Stimulated activated CD4-positive, alpha-beta T cell treated with anti-CD3 and anti-CD28 coated beads, Interleukin-15, amount 100 ng/mL, for 24 hours (primary cell): ENCODE measurements at places on chromosomes 7 and 10.

- DNase-seq = no peak
Measured at GRCh38 chr7:80277434-80278427, 143.1 kb downstream of the GNAI1 start.

DNA sequence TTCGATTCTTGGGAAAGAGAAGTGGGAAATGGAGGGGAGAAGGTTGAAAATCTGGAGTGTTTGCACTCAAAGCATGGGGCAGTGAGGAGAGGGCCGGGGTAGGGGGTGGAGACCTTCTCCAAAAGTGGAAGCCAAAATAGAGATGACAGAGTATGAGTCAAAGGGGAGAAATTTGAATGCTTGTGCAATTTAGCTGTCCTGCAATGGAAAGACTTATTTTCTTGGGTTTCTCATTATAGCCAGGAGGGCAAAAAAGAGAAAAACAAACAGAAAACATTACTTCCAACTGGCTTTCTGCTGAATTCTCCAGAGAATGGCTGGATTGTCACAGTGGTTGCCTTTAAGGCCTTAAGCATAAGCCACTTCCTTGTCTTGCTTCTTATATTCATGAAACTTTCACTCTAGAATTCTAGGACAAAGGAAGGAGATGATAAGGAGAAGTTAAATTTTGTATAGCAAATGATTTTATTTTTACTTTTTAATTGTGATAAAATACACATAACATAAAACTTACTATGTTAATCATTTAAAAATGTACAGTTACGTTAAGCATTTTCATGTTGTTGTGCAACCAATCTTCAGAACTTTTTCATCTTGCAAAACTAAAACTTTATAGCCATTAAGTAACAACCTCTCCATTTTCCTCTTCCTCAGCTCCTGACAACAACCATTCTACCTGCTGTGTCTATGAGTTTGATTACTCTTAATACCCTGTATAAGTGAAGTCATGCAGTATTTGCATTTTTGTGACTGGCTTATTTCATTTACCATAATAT lies 100.2 kb downstream of the GPR85 start:
- no peak for DNase-seq

DNA sequence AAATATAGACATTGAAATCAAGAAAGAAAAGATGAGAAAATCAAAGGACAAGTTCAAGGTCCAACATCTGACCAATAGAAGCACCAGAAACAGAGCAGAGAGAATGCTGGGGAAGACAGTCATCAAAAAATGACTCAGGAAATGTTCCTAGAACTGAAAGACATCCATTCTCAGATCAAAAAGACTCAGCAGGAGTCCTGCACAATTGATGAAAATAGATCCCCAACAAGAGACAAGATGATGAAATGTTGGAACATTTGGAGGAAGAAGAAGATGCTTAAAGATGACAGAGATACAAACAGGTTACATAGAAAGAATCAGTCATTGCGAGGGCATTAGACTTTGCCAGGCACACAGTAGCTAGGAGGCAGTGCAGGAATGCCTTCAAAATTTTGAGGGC lies 30.0 kb upstream of the EIF5AL1 start:
- no peak for DNase-seq

DNA sequence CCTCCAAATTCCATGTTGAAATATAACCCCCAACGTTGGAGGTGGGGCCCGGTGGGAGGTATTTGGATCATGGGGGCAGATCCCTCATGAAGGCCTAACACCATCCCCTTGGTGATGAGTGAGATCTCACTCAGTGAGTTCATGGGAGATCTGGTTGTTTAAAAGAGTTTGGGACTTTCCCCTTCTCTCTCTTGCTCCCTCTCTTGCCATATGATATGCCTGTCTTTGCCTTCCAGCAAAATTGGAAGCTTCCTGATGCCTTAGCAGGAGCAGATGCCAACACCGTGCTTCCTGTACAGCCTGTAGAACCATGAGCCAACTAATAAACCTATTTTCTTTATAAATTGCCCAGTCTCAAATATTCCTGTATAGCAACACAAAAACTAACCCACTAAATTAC lies 55.7 kb upstream of the CDK1 start:
- no peak for DNase-seq

DNA sequence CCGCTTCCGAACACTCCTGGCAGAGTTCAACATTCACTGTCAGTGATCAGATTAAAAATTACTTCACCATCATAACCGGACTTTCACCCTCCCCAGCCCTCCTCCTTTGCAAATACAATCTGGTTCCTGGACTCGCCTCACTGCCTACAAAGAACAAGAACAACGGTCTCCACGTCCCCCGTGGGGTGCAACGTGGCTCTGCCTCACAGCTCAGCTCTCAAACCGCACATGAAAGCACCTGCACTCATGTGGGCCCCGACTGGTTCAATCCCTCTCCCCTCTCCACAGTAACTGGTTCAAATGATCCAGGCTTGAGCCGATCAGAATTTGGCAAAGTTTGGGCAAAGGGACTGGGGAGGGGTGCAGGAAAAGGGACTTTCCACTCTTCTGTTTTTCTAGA lies 21.0 kb downstream of the ASB13 start:
- no peak for DNase-seq

- no peak for DNase-seq
Measured at GRCh38 chr10:111973306-111973705, 210.3 kb downstream of the GPAM start.

- DNase-seq = no peak
Measured at GRCh38 chr10:117320050-117320665, 55.1 kb downstream of the PDZD8 start.

GRCh38 chr7:15600298-15600697 lies 38.5 kb upstream of the AGMO start:
- no peak for DNase-seq

- no peak for DNase-seq
Measured at GRCh38 chr10:61406736-61407135, 46.4 kb downstream of the TMEM26 start.

DNA sequence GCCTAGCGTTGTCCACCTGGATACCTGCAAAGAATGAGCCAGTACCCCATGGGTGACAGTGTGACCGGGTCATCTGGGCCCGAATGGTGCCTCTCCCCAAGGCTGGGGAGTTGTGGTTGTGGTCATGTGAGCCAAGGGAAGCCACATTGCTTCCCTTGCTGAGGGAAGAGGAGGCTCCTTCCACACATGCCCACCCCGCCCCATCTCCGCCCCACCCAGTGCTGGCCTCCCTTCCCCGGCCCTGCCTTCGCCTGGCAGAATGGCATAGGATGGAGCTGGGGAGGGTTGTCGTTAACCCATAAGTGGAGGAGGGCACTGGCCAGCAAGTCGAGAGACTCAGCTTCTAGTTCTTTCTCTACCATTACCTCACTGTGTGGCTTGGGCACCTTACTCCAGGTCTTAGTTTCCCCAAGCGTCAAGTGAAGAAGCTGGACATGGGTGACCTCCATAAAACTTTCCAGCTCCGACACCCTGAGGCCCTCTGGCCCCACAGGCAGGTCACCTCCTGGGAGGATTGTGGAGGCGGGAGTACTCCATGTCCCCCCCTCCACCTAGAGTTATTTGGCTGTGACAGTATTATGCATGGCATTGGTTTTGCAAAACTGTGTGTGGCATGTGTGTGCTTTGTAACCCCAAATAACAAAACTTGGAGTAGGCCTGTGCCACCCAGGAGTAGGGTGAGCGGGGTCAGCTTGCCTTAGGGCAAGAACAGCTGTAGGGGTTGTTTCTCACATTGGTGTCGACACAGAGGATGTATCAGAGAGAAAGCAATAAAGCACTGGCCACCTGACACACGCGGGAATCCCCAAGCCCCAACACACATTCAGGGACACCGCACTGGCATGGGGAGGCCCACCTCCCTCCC lies 90.5 kb upstream of the MACROH2A2 start:
- no peak for DNase-seq

GRCh38 chr10:10811562-10811961 lies 206.1 kb upstream of the CELF2 start:
- DNase-seq = no peak

- DNase-seq = no peak
Measured at GRCh38 chr10:89836840-89837164, 135.4 kb downstream of the KIF20B start.
